CD4-positive, alpha-beta T cell treated with Interferon alpha-2 for 1 hour (primary cell): ENCODE measurements at places on chromosomes 1 and 21.

GRCh38 chr1:228463559-228464455, 23.4 kb upstream of the RNF187 start:
- peak; percentile 71 for DNase-seq

- DNase-seq, result no peak
These were observed 7.0 kb downstream of the OMA1 start for GRCh38 chr1:58539553-58539952.

DNA sequence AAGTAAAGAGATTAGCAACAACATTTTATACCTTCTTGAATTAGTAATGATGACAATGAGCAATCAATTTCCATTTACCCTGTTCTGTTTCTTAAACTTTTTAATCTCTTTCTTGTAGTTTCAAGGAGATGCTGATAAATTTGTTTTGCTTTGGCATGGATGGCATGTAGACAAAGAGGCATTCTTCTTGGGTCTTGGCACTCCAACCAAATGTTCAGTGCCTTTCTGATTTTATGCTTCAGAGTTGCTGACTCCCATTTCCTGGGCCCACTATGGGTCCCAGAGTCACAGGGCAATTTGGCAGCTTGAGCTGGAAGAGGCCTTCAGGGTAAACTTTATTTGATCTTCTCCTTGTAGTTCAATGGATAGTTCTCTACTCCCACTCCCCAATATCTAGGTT, 42.1 kb upstream of the OSBPL9 start:
- DNase-seq, result no peak

DNA sequence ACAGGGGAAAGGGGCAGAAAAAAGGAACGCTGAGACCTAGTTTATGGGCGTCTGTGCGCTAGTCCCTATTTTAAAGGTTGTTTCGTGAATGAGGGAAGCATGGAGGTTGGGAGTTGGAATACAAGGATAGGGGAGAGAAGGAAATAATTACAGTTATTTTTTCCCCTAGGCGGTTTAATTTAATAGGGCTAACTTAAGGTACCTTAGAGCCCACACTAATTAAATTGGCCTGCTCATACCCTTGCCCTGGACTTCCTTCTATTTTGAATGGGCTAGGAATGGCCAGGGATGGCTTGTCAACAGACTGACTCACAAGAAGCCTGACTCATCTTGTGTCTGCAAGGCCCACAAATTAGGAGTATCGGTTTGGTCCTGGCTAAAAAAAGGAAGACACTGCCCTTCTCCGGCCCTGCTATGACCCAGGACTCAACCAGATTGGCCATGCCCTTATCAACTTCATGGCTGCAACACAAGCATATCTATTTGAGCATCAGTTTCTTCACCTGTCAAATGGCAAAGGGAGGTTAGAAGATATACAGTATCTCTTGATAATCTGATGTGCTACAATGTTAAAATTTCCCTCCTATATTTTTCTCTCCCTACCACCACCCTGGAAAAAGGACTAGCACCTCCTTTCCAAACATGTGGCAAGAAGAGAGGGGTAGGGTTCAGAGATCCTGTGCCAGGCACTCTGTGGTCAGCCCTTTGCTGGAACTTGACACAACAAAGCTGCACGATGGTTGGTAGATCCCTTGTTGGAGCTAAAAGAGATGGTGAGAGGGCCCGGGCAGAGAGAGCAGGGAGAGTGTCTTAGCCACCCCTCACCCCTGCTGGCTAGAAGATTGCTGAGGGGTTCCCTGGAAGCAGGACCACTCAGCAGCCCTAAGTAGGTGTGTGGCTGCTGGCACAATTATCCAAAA, 2.2 kb upstream of the SSBP3 start:
- peak; percentile 30 for DNase-seq

DNA sequence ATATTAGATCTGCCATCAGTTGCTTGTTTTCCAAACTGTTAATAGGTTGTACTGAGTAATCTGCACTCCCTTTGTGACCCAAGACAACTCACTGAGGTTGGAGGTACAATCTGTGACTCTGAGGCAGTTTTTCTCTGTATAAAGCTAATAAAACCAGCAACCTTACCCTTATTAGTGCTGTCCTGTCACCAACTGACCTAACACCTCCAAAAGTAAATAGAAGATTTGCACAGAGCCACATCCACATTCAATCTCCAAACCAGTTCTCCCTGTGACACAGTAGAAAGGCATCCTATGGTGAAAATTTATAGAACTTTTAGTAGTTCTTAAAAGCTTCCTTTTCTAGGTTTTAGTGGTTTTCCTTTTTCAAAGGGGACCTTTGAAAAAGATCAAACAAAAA, 140.4 kb upstream of the ADGRL2 start:
- no peak for DNase-seq

DNA sequence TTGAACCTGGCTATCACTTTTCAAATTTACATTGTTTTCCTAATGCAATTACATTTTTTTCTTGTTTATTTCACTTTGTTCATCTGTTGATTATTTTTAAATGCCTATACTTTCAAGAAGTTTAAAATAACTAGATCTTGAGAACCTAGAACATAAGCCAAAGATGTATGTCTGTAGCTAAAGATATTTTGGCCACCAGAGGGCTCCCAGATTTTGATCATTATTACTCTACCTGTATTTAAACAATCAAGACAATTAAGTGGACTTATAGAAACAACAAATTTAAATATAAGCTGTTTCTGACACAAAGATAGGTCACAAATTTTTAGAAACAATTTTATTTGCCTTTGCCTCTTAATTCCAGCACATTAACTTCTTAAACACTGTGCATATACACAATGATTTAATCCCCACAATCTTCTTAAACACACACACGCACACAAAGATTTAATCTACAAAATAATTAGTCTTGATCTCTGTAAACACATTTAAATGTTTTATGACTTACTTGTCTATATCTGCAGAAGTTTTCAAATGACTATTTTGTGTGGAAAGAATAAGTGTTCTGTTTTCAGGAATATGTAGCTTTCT, 380.0 kb downstream of the DSCAM start:
- DNase-seq, result no peak

DNA sequence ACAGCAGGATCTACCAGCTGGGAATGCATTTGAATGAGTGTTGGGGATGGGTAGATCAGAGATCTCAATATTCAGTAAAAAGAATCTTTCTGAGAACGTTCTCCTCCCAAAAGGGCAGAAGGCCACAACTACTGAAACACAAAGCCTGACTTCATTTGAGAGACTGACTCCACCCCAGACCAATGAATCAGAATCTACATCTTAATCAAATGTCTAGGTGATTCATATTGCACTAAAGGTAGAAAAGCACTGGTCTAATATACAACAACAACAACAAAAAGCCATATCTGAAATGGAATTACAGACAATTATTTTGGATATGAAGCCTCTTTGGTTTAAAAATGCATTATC, 123.9 kb downstream of the SMYD3 start:
- DNase-seq, result no peak

DNA sequence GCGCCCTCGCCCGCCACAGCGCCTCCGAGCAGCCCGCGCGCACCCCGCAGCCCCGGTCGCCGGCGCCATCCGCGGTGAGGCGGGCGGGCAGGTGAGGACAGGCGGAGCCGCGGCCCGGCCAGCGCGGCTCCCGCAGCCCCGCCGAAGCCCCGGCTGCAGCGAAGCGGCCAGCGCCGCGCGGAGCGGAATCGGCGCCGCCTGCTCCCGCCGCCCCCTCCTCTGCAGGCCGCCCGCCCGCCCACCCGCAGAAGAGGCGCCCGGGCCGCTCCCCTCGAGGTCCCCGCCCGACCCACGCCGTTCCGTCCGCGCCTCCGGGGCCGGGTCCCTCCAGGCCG, 1.3 kb downstream of the PRDM16 start:
- no peak for DNase-seq

GRCh38 chr1:210259561-210259960, 27.0 kb downstream of the SERTAD4 start:
- DNase-seq, result no peak

DNA sequence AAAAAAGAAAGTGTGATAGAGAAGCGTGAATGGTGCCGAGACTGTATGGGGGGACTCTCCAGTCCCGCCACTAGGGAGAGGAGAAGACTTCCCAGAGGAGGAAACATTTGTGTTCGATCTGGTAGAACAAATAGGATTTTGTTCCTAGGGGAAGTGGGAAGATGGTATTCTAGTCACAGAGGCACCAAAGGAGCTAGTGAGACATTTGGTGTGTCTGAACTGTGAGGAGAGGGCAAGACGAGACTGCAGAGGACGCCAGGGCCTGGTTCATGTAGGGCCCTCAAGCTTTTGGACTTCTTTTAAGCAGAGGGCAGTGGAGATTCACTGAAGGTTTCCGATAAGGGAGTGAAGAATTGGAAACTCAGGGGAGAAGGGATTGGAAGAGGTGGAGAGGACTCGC, 2.9 kb downstream of the BTBD19 start:
- DNase-seq, result no peak

DNA sequence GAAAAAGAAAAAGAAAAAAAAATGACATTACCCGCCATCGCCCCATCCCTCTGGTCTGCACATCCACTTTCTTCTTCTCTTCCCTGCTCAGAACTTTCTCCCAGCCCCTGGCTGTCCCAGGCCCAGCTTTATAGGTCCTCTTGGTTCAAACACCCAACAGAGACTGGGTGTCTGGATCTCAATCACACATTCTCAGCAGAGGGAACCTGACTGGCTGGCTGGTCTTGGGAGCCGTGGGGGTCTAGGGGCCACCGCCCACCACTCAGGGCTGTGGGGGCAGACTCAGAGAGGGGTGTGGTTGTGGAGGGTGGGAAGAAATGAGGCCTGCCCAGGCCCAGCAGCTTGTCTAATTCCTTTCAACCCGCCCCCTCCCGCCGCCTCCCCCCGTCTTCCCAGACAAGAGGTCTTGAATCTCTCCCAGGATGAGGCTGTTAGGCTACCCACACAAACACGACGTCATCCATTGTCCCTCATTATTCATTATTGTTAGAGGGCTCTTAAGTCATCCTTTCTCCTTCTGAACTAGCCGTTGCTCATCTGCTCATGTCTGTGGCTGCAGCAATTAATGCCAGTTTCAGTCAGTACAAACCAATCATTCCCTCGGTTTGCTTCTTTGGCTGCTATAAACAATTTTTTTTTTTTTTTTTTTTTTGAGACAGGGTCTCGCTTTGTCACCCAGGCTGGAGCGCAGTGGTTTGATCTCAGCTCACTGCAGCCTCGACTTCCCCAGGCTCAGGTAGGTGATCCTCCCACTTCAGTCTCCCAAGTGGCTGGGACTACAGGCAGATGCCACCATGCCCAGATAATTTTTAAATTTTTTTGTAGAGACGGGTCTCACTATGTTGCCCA, 40.6 kb upstream of the CLIC4 start:
- DNase-seq, result no peak

GRCh38 chr1:20981915-20982314, 194.8 kb downstream of the EIF4G3 start:
- no peak for DNase-seq

DNA sequence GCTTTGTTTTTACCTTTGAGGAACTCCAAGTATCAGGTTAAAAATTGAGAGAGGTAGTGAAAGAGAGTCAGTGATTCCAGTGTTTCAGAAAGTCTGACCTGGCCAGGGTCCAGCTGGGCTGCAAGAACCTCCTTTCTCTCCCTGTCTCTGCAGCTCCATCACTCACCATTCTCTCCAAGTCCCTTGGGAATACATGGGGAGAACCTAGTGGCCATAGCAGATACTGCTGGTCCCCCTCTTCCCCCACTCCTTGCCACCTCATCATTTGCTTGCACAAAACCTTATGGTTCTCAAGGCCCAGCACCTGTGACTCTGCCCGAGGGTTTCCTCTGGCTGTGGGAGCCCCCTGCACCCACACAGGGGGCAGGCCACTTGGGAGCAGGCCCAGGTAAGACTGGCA, 279.5 kb downstream of the KIF26B start:
- DNase-seq, result no peak

GRCh38 chr1:218982482-218982881, 191.2 kb upstream of the LYPLAL1 start:
- no peak for DNase-seq

DNA sequence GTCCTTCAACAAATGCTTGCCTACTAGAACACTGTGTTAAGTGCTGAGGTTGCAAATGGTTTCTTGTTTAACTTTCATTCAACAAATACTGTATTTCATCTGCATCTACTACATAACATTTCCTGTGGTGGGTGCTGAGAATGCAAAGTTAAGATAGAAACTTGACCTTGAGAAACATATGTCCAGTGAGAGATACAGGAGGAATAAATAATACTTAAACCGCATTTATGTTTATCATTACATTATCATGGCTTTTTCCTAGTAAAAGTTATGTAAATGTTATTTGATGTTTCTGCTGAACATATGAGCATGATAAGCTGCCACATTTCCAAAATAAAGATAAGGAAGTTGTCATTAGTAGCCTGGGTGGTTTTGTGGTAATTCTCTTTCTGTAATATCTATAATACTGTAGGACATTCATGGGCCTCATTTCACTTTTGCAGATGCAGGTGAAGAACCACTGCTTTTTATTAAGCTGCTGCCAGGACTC, 590.4 kb downstream of the PLPP3 start:
- DNase-seq, result no peak

DNA sequence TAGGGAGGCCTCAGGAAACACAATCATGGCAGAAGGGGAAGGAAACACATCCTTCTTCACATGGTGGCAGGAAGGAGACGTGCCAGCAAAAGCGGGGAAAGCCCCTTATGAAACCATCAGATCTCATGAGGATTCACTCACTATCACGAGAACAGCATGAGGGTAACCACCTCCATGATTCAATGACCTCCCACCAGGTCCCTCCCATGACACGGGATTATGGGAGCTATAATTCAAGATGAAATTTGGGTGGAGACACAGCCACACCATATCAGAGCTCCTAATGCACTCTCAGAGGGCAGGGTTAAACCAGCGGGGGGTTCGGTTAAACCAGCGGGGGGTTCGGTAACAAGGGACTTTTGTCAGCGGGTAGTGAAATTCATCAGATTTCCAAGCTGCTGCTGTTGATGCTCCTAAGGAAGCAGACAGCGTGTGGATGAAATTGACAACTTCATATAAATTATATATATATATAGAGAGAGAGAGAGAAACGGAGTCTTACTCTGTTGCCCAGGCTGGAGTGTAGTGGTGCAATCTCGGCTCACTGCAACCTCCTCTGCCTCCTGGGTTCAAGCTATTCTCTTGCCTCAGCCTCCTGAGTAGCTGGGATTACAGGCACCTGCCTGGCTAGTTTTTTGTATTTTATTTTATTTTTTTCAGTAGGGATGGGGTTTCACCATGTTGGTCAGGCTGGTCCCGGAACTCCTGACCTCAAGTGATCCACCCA, 4.2 kb downstream of the CSTB start:
- no peak for DNase-seq

DNA sequence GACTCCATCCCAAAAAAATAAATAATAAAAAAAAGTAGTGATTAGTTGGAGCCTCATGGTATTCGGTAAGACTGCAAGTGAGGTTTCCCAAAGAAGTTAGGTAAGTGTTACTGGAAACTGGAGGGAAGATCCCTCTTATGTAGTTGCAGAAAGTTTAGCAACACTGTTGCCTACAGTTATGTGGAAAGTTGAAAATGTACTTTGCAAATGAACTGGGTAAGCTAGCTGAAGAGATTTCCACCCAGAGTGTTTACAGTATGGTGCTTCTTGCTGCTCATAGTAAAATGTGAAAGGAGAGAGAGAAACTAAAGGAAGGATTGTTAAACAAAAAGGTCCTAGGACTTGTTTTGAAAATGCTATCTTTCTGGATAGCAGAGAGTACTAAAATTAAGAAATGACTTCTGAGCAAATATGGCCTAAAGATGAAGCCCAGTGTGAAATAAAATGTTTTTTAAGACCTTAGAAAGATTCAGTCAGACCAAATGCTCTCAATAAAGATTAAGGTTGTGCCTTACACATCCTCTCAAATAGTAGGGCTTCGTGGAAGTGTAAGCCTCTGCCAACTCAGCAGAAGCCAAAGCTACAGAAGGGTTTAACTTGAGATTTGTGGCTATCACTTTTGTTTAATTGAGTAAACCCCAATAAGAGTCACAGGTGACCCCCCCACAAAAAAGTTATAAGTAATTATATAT, 31.5 kb downstream of the RPS6KC1 start:
- DNase-seq, result no peak

GRCh38 chr1:9009438-9010370, 16.5 kb downstream of the SLC2A7 start:
- no peak for DNase-seq
